T-cell (primary cell): ENCODE measurements at places on chromosomes 1 and 21. TPM values are rescaled to one million over a fixed set of nuclear protein-coding genes. Genes with fewer than 3 reads are reported as not detected.

GRCh38 chr1:22365331-22366295 lies 86.0 kb upstream of the ZBTB40 start:
- no peak for DNase-seq
- no peaks in the 10 kb centered on the region for H3K4me1 ChIP-seq
- H3K27ac ChIP-seq = no peak overlapping the region
- H3K27me3 ChIP-seq = no peaks in the 10 kb centered on the region
- no peak overlapping the region for H3K4me3 ChIP-seq
- no peaks in the 10 kb centered on the region for H3K36me3 ChIP-seq

- DNase-seq = no peak
- H3K27me3 ChIP-seq = peaks cover 9% of the 10 kb centered on the region
Observed at GRCh38 chr1:152654110-152654509, 9.1 kb upstream of the LCE2D start.

Gene PAX7
- not detected for total RNA-seq

DNA sequence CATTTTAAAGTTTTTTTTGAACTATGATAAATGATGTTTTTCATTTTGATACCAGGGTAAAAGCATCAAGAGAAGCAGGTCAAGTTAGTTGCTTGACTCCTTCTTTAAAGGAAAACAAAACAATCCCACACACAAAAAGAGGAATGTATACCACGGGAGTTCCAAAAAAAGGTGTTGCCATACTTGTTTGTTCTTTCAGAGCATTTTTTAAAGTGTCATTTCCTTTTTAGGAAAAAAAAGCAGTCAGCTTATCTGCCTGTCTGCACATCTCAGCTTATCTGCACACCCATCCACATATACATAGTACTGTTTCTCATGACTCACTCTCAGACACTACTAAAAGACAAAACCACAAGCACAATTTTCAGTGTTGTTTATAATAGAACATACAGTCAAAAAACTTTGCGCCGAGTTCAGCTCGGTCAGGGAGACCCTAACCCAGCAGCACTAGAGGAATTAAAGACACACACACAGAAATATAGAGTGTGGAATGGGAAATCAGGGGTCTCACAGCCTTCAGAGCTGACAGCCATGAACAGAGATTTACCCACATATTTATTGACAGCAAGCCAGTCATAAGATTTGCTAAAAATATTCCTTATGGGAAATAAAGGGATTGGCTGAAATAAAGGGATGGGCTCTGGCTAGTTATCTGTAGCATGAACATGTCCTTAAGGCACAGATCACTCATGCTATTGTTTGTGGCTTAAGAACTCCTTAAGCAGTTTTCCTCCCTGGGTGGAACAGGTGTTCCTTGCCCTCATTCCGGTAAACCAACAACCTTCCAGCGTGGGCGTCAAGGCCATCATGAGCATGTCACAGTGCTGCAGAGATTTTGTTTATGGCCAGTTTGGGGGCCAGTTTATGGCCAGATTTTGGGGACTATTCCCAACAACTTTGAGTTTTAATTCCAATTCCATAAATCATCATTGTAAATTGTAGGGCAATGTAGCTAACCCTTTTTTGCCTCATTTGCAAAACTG lies 11.4 kb upstream of the MNDA start:
- H3K36me3 ChIP-seq = no peaks in the 10 kb centered on the region
- DNase-seq = no peak
- no peak overlapping the region for H3K4me3 ChIP-seq

DNA sequence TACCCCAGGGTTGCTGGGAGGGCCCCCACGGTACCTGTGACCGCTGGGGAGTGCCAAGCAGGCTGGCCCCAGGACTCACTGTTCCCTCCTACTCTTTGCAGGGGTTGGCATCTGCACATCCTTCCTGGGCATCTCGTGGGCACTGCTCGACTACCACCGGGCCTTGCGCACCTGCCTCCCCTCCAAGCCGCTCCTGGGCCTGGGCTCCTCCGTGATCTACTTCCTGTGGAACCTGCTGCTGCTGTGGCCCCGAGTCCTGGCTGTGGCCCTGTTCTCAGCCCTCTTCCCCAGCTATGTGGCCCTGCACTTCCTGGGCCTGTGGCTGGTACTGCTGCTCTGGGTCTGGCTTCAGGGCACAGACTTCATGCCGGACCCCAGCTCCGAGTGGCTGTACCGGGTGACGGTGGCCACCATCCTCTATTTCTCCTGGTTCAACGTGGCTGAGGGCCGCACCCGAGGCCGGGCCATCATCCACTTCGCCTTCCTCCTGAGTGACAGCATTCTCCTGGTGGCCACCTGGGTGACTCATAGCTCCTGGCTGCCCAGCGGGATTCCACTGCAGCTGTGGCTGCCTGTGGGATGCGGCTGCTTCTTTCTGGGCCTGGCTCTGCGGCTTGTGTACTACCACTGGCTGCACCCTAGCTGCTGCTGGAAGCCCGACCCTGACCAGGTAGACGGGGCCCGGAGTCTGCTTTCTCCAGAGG lies 6.8 kb downstream of the XKR8 start:
- no peak overlapping the region for H3K4me3 ChIP-seq
- no peak overlapping the region for H3K27ac ChIP-seq
- DNase-seq = no peak
- H3K4me1 ChIP-seq = peaks cover 4% of the 10 kb centered on the region

DNA sequence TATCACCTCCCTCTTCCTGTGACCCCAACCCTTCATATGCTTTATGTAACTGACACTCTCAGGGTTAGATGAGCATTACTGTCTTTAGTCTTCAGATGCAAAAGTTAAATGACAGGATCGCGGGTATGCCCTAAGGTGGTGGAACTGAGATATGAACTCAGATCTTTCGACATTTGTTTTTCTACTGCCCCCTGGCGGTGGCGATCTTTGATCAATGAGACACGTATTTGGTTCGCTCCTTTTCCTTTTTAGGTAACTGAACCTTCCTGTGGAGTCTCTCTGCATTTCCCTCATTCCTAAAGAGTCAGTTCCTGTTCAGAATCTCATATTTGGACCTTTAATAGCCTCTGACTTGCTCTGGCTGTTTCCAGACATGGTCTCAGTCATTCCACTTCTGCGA lies 47.8 kb upstream of the ZP4 start:
- H3K27me3 ChIP-seq = no peaks in the 10 kb centered on the region
- H3K36me3 ChIP-seq = no peaks in the 10 kb centered on the region
- H3K4me1 ChIP-seq = no peaks in the 10 kb centered on the region
- no peak for DNase-seq
- no peak overlapping the region for H3K4me3 ChIP-seq

DNA sequence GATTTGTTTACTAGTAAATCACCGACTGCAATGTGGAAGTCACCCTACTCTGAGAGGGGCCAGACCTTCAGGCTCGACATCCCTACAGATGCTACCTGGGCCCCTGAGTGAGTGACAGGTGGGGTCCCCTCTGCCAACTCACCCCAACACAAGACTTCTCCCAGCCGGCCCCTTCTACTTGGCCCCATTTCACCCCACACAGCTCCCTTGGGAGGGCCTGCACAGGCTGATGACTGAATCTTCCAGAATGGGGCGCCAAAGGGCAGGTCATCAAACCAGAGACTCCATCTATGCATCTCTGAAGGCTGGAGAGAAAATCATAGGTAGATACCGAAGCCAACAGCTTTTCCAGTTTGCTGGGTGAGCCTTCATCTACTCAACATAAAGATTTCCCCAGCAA lies 9.4 kb upstream of the S100A8 start:
- H3K27ac ChIP-seq = no peak overlapping the region
- no peaks in the 10 kb centered on the region for H3K4me1 ChIP-seq
- no peak for DNase-seq

DNA sequence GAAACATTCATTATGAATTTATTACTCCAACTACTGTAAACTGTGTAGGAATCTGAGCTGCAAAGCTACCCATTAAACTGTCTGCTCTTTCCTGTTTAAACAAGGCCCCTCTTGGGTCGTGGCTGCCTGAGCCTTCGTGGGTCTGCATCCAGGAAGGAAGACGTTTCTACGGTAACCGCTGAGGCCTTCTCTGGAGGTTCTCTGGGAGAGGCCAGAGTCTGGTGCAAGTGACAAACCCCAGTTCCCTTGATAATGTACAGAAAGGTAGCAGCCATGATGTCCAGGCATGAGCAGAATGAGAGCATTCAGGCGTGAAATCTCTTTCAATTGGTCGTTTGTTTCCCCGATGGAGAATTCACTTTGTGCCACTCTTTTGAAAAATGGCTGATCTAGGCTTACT lies 350.2 kb downstream of the PLPP3 start:
- no peaks in the 10 kb centered on the region for H3K36me3 ChIP-seq
- H3K4me1 ChIP-seq = no peaks in the 10 kb centered on the region
- no peak for DNase-seq
- no peaks in the 10 kb centered on the region for H3K27me3 ChIP-seq
- no peak overlapping the region for H3K4me3 ChIP-seq

DNA sequence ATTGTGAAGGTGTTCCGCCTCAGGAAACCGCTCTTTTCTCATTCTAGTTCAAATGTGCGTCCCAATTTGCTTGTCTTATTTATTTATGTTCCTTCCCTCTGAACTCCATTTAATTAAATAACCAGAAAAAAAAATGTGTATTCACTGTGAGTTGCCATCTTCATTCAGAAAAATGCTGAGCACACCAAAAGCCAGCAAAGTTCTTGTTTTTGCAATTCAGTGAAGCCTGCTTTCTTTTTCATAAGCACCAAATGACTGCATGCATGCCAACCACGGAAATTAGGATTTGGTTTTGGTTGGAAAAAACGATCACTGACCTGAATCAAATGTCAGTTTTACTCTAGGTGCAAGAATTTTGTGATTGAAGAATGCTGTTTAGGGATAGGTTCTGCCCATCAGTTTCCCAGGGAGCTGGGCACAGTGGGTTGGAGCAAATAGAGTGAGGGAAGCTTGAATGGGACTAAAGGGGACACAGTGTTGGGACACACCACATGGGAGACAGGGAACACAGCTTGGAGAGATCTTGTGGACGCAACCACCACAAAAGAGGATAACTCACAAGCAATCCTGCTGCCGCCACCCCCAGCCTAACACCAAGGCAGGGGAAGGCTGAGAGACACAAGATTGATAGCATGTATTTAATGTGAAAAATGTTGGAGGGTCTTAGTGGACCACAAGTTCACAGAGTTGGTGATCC lies 183.4 kb upstream of the GALNT2 start:
- H3K27ac ChIP-seq = no peak overlapping the region
- no peak for DNase-seq
- H3K4me1 ChIP-seq = no peaks in the 10 kb centered on the region
- H3K36me3 ChIP-seq = no peaks in the 10 kb centered on the region
- H3K27me3 ChIP-seq = peaks cover 30% of the 10 kb centered on the region
- no peak overlapping the region for H3K4me3 ChIP-seq

- no peaks in the 10 kb centered on the region for H3K27me3 ChIP-seq
- peak; percentile 74 for DNase-seq
- H3K27ac ChIP-seq = peak overlapping the region; percentile 75
- H3K36me3 ChIP-seq = peaks cover 35% of the 10 kb centered on the region
Observed at GRCh38 chr1:9721606-9722377, 70.3 kb downstream of the PIK3CD start.

Gene GSTM5
- total RNA-seq = 0.43 TPM

DNA sequence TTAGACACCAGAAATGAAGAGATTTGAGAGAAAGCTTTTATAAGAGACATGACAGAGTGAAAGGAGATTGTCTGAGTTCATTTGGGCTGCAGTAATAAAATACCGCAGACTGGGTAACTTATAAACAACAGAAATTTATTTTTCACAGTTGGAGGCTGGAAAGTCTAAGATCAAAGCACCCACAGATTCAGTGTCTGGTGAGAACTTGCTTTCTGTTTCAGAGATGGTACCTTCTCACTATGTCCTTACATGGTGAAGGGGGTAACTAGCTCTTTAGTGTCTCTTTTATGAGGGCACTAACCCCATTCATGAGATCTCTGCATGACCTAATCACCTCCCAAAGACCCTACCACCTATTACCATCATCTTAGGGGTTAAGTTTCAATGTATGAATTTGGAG lies 30.9 kb upstream of the FCRL4 start:
- H3K4me3 ChIP-seq = no peak overlapping the region
- H3K36me3 ChIP-seq = no peaks in the 10 kb centered on the region

Gene BMP8B
- 0.76 TPM for total RNA-seq
